ENCODE measurements at places on chromosomes 1 and 21. TPM values are rescaled to one million over a fixed set of nuclear protein-coding genes. Genes with fewer than 3 reads are reported as not detected.

DNA sequence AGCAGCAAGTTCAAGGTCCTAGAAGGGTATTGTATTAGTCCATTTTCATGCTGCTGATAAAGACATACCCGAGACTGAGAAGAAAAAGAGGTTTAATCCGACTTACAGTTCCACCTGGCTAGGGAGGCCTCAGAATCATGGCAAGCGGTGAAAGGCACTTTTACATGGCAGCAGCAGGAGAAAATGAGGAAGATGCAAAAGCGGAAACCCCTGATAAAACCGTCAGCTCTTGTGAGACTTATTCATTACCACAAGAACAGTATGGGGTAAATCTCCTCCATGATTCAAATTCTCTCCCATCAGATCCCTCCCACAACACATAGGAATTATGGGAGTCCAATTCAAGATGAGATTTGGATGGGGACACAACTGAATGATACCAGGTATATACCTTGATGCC, 409.5 kb downstream of the NTNG1 start:
- H3K36me3 ChIP-seq: no peaks in the 10 kb centered on the region
- H3K27ac ChIP-seq: no peak overlapping the region
- H3K27me3 ChIP-seq: no peaks in the 10 kb centered on the region

DNA sequence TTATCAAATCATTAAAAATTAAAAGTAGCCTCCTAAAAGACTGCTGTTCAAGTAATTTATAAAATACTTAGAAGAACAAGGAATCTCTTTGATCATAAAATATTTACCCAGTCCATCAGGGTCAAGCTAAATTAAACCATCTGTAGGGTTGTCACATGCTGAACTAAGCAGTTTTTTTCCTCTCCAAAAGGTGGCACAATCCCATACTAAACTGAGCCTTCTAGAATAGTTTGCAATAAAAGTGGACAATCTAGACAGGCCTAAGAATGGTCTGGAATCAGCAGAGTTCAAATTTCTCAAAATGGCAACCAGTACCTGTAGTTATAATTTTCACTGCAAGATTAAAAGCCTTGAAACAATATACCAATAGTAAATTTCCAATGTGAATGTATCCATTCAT, 194.8 kb downstream of the EIF4G3 start:
- H3K4me1 ChIP-seq: peaks cover 11% of the 10 kb centered on the region
- H3K4me3 ChIP-seq: no peak overlapping the region
- no peak for DNase-seq
- no peaks in the 10 kb centered on the region for H3K36me3 ChIP-seq

DNA sequence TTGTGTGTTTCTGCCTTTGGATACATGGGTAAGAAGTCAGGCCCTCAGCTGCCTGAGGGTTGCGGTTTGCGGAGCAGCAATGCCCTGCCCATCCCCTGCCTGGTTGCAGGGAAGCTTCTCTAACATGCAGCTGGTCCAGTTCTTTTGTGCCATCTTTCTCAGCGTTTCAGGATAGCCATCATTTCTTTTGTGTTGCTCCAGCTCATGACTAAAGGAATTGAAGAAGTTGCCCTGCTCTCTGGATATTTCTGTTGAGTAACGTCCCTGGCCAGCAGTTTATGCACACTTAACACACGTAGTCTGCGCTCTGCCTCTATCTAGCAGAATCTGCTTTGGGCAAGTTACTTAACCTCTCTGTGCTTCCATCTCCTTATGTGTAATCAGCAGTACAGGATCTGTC, 62.1 kb downstream of the DOP1B start:
- H3K36me3 ChIP-seq: peaks cover 27% of the 10 kb centered on the region
- no peaks in the 10 kb centered on the region for H3K4me1 ChIP-seq
- DNase-seq: no peak
- H3K4me3 ChIP-seq: no peak overlapping the region

GRCh38 chr1:61743431-61743705, 1.1 kb downstream of the PATJ start:
- H3K4me1 ChIP-seq: peaks cover 21% of the 10 kb centered on the region
- H3K27me3 ChIP-seq: no peaks in the 10 kb centered on the region
- peak overlapping the region; percentile 99 for H3K27ac ChIP-seq

GRCh38 chr1:47201179-47201578, 11.3 kb upstream of the PDZK1IP1 start:
- no peaks in the 10 kb centered on the region for H3K36me3 ChIP-seq
- H3K4me1 ChIP-seq: no peaks in the 10 kb centered on the region
- DNase-seq: no peak

DNA sequence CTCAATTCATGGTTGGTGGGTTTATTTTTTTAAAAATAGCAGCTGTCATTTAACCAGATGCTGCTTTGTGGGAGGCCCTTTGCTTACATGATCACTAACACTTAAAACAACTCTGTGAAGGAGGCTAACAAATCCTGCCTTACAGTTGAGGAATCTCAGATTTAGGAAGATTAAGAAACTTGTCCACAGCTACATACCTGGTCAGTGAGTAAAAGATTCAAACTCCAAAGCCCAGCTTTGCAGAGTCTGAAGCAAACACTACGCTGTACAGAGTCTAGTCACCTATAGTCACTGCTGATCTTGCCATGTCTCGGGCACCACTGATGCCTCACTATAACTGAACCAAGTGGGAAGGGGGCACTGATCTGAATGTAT, 535.4 kb downstream of the SMYD3 start:
- no peak overlapping the region for H3K4me3 ChIP-seq
- no peaks in the 10 kb centered on the region for H3K4me1 ChIP-seq
- no peaks in the 10 kb centered on the region for H3K27me3 ChIP-seq
- H3K27ac ChIP-seq: no peak overlapping the region
- H3K36me3 ChIP-seq: no peaks in the 10 kb centered on the region
- DNase-seq: no peak

GRCh38 chr1:63326473-63327380, 4.4 kb downstream of the FOXD3 start:
- no peak for DNase-seq
- peaks cover 37% of the 10 kb centered on the region for H3K4me1 ChIP-seq
- no peak overlapping the region for H3K27ac ChIP-seq
- no peaks in the 10 kb centered on the region for H3K36me3 ChIP-seq

DNA sequence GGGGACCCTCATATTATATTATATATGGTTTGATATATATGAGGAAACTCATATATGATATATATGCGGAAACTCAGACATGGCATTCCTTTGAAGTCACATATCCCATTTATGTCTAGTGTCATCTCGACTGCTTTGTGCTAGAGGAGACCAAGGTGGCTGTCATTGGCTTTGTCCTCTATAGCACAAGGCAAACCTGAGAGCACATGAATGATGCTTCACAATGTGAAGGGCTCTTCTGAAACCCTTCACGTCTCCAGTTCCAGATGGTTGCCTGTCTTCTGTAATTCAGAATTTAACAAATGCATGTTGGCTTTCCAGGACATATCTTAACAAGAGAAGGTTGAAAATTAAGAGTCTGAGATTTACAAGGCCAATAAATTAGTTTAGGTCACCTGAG, 303.6 kb downstream of the BARHL2 start:
- DNase-seq: no peak
- H3K36me3 ChIP-seq: no peaks in the 10 kb centered on the region
- no peak overlapping the region for H3K4me3 ChIP-seq
- no peak overlapping the region for H3K27ac ChIP-seq

- no peak overlapping the region for H3K4me3 ChIP-seq
- no peaks in the 10 kb centered on the region for H3K36me3 ChIP-seq
- H3K4me1 ChIP-seq: no peaks in the 10 kb centered on the region
- no peak for DNase-seq
Measured at GRCh38 chr1:117321680-117322609, 45.3 kb upstream of the MAN1A2 start.

- H3K27me3 ChIP-seq: no peaks in the 10 kb centered on the region
- H3K4me1 ChIP-seq: no peaks in the 10 kb centered on the region
- H3K36me3 ChIP-seq: no peaks in the 10 kb centered on the region
- no peak for DNase-seq
Measured at GRCh38 chr1:175274368-175274767, 81.8 kb upstream of the KIAA0040 start.

DNA sequence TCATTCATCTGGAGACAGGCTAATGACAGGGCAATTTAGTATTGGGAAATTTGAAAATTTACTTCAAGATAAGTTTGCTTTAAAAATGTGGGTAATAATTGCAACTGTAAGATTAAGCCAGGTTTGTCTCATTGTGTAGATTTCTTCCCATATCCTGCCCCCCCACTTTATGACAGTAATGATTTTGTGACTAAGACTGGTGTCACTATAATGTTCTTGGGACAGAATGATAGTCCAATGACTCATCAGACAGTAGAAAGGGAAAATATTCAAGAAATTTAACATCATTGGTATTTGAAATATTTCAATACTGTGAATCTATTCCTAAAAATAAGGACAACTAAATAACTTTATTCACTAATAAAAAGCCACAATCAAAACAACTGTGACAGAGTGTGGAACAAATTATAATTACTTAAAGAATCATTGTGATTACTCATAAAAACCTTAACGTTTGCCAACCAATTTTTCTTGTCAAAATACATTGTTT, 36.7 kb downstream of the FH start:
- no peak for DNase-seq
- no peaks in the 10 kb centered on the region for H3K27me3 ChIP-seq
- H3K27ac ChIP-seq: no peak overlapping the region
- no peaks in the 10 kb centered on the region for H3K4me1 ChIP-seq
- no peak overlapping the region for H3K4me3 ChIP-seq

DNA sequence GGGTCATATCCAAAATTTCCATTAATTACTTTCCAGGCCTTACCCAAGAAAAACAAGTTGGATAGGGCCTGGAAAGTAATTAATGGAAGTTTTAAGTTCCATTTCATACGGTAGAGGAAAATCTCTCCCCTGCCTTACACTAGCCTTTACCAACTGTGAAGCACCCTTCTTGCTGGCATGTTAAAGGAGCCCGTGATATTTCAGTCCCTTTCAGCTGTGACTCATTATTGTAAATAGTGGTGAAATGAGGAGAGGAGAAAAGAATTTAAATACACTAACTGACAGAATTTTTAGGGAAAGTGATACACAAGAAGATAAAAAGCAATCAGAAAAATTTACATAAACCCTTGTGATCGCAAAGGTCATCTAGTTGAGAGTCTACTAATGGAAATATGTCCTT, 20.3 kb upstream of the KAZN start:
- DNase-seq: no peak
- no peak overlapping the region for H3K4me3 ChIP-seq
- H3K36me3 ChIP-seq: no peaks in the 10 kb centered on the region
- H3K27ac ChIP-seq: no peak overlapping the region
- no peaks in the 10 kb centered on the region for H3K4me1 ChIP-seq

DNA sequence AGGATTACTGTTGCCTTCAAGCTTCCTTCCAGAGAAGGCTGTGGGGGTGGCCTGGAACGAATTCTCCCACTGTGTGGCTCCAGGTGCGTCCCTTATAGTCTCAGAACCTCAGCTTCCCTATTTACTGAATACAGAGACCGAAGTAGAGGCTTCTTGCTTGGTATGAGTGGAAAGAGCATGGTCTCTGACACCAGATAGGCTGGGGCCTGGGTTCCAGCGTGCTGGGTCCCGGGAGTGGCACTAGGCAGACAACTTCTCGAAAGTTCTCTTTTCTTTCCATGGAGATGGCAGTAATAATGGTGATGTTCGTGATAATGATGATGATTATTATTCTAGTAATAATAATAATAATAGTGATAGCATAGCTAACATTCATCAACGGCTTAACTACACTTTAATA, 161.7 kb downstream of the PTPRU start:
- no peak overlapping the region for H3K27ac ChIP-seq
- H3K27me3 ChIP-seq: no peaks in the 10 kb centered on the region
- H3K36me3 ChIP-seq: no peaks in the 10 kb centered on the region
- H3K4me3 ChIP-seq: no peak overlapping the region
- H3K4me1 ChIP-seq: no peaks in the 10 kb centered on the region

GRCh38 chr1:58900396-58900795, 116.5 kb upstream of the JUN start:
- H3K4me1 ChIP-seq: peaks cover 64% of the 10 kb centered on the region
- H3K27me3 ChIP-seq: no peaks in the 10 kb centered on the region
- H3K4me3 ChIP-seq: no peak overlapping the region
- DNase-seq: no peak

GRCh38 chr1:41870076-41870562, 48.6 kb downstream of the HIVEP3 start:
- DNase-seq: no peak
- H3K27me3 ChIP-seq: no peaks in the 10 kb centered on the region
- H3K4me1 ChIP-seq: peaks cover 7% of the 10 kb centered on the region
- no peak overlapping the region for H3K4me3 ChIP-seq
- H3K27ac ChIP-seq: no peak overlapping the region
- no peaks in the 10 kb centered on the region for H3K36me3 ChIP-seq

DNA sequence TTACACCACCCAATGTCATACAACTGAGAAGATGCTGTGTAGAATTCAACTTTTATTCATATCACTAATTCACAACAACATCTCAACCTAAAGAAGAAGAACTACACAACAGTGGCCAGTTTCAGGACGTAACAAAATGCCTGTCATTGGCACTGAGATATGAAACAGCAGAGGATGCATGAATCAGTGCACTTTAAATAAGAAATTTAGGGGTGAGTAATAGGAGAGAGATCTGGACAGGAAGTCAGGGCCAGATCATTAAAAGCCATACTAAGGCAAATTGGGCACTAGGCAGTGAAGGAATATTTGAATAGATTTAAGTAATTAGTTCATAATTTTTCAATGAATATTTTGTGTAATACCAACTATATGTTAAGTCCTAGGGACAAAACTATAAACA, 510.5 kb downstream of the PLPP3 start:
- peak overlapping the region; percentile 85 for H3K27ac ChIP-seq
- H3K4me1 ChIP-seq: peaks cover 97% of the 10 kb centered on the region
- DNase-seq: no peak
- H3K4me3 ChIP-seq: no peak overlapping the region
- no peaks in the 10 kb centered on the region for H3K27me3 ChIP-seq

- H3K27ac ChIP-seq: no peak overlapping the region
- H3K27me3 ChIP-seq: no peaks in the 10 kb centered on the region
- no peaks in the 10 kb centered on the region for H3K4me1 ChIP-seq
- no peak overlapping the region for H3K4me3 ChIP-seq
- no peak for DNase-seq
- H3K36me3 ChIP-seq: peaks cover 6% of the 10 kb centered on the region
Measured at GRCh38 chr21:41399246-41399800, 26.7 kb upstream of the MX1 start.

DNA sequence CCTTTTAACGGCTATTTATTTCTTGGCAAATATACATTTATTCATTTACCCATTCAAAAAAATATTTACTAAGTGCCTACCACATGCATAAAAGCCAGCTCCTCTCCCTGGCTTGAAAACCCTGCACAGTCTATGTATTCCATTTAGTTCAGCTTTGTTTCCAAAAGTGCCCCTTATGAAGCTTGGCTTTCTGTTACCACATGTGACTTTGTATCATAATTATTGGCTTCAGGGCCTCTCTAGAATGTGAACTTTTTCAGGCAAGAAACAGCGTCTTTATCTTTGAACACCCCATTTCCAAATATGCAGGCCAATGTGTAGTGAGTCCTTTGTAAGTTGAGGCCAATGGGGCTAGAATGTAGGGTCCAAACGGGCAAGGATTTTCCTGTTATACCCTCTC, 69.4 kb downstream of the CACHD1 start:
- H3K27ac ChIP-seq: no peak overlapping the region
- no peak for DNase-seq
- H3K36me3 ChIP-seq: no peaks in the 10 kb centered on the region
- H3K4me3 ChIP-seq: no peak overlapping the region
- peaks cover 34% of the 10 kb centered on the region for H3K4me1 ChIP-seq

The NPHS2 gene
- not detected for total RNA-seq

The AZIN2 gene
- total RNA-seq: 5.6 TPM

The CRP gene
- total RNA-seq: not detected

The INSRR gene
- total RNA-seq: not detected

The SERTAD4 gene
- total RNA-seq: 10.0 TPM

The CRYAA gene
- total RNA-seq: not detected
